NCI-H82 (cell line): ENCODE measurements at places on chromosomes 11 and 22.

DNA sequence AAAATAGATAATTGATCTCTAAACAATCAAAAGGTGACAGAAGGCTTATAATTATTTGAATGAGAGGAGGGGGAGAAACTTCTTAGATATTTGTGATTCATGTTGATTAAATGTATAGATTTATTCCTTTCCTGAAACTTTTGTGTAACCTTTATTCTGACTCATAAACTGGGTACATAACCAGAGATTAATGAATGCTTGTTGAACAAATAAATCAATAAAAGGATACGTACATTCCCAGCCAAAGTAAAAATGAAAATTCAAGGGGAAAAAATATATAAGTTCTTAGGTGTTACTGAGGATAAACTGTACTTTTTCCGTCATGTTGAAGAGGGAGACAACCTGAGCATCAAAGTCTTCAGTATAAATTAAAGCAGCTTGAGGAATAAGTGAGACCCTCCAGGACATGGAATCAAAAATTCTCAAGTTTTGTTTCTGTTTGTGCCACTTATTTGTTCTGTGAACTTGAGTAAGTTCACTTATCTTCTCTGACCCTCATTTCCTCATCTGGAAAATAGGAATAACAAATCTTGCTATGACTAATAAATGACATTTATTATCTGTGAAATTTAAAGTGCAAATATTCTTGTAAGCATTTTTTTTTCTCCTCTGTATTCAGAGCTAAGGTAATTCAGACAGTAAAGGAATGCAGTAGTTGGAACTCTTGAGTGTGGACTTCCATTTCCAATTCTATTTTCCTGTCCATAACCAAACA lies 195.4 kb downstream of the METTL15 start:
- no peak for DNase-seq

DNA sequence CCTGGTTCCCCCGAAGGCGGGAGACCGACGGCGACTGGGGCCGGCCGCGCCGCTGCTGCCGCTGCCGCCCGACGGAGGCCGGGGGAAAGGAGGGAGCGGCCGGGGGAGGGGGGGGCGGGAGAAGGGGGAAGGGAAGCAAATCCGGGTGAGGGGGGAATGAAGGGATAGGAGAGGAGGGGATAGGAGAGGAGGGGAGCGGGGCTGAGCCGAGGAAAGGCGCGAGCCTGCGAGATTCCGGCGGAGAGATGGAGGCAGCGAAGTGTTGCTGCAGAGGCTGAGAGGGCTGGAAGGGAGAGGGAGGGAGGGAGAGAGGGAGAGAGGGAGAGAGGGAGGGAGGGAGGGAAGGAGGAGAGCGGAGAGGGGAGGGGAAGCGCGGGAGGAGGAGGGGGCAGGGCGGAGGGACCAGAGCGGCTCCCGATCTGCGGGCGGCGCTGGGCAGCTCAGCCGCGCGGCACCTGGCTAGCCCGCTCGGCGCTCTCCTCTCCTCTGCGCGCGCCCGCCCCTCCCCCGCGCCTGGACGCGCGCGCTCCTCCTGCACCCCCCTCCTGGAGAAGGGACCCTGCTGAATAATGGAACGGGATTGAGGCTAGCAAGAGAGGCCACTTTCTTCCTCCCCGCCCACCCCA lies 52.3 kb downstream of the SLC22A12 start:
- DNase-seq: peak; percentile 91

GRCh38 chr11:45983471-45983845 lies 61.0 kb downstream of the LARGE2 start:
- DNase-seq: no peak

DNA sequence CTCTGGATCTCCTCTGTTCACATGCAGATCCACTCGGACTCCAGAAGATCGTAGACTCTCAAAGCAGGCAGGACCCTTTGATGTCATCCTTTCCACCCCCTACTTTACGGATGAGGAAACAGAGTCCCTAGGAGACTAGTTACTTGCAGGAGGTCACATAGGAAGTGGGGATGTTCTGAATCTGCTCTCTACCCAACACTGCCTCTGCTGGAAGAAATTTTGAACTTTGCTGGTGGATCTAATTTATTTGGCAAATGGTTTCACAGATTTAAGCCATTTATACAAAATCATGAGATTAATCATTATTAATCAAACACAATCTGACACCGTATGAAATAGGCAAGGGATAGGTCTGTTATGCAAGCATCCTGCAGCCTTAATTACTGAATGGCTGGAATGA lies 55.0 kb upstream of the USP47 start:
- peak; percentile 16 for DNase-seq

GRCh38 chr11:46894961-46895360 lies 23.4 kb downstream of the LRP4 start:
- DNase-seq: no peak

DNA sequence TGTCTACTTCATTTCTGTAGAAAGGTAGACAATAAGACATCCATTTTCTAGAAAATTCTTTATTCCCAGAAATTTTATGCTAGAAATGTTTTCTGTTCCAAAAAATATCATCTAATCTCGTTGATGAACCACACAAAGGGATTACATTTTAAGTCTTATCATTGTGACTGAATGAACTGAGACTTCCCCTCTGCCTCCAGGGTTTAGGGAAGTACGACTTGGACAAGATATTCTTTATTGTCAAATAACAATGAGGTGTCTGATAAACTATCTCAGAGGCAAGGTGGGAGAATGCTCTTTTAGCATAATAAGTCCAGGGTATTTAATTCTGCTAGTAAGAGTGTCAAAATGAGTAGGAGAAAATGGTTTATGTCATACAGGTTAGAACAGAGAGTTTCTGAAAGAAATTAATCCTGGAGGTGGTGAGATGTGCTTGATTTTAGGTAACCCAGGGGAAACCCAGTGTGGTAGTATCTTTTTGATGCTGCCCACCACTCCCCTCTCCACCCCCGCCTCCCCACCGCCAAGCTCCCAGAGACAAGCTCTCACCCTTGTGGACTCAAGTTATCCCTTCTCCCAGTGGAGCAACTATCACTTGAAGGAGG lies 100.6 kb downstream of the CD44 start:
- no peak for DNase-seq

DNA sequence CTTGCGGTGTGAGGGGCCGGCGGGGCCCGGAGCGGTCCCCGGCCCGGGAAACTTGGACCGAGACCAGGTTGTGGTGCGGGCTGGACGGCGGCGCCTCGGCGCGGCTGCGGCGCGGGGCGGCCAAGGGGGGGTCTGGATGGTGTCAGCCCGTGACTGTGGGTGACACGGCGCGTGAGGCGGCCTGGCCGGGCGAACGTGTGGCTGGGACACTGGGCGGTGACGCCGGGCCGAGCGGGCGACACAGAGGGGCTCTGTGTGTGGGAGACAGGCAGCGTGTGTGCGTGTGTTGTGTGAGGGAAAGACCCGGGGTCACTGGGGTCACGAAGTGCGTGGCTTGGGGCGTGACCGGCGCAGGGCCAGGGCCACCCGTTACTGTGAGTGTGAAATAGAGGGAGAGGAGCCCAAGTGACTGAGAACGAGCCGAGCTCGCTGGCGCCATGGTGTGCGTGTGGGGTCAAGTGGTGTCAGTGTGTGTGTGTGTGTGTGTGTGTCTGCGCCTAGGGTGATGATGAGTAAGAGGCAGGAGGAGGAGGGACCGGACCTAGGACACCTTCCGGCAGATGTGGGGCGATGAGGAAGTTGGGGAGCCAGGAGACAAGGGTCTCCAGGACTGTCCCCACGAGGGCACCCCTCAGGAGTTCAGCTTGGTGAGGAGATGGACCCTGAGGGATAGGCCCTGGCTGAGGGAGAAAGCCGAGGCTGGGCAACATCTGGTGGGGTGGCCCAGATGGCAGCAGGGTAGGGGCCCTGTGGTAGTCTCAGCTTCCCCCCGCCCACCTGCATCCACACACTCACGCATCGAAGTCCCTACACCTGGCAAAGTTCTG lies 817 bp downstream of the RELT start:
- peak; percentile 37 for DNase-seq

DNA sequence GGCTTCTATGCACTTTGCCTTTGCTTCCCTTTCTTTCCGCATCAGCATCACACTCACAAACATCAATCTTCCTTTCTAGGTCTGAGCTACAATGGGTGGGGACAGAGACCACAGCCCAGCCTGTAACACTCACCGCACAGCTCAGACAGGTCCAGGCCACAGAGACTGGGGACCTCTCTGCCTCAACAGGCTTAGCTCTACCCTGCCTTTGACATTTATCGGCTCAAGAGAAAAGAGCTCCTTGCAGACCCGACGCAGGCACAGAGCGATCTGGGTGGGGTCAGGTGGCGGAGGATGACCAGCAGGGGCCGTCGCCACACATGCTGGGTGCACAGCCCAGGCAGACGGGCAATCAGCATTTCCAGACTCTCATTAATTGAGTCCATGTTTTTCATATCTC lies 837.3 kb downstream of the TBC1D22A start:
- DNase-seq: no peak

- DNase-seq: no peak
Measured at GRCh38 chr11:35748644-35749043, 86.1 kb downstream of the TRIM44 start.

- DNase-seq: no peak
Measured at GRCh38 chr11:78898266-78898775, 323.7 kb upstream of the NARS2 start.

- no peak for DNase-seq
Measured at GRCh38 chr11:83865636-83866461, 579.7 kb upstream of the CCDC90B start.

DNA sequence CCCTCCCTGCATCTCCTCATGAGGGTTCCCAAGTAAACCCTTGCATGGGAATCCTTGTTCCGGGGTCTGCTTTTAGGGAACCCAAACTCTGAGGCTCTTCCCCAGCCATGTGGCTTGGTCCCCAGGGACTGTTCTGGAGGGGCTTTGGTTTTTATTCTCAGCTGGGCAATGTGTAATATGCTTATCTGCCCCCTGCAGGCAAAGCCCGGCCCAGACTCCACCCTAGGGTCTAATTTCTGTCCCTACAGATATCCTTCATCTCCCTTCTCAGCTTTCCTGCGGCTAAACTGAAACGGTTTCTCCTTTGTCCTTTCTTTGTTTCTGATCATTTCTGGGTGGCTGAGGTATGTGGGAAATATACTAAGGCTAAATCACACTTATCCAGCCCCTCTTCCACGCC lies 37.1 kb downstream of the TST start:
- DNase-seq: peak; percentile 70

- no peak for DNase-seq
Measured at GRCh38 chr11:68113986-68114385, 7.2 kb downstream of the CHKA start.

DNA sequence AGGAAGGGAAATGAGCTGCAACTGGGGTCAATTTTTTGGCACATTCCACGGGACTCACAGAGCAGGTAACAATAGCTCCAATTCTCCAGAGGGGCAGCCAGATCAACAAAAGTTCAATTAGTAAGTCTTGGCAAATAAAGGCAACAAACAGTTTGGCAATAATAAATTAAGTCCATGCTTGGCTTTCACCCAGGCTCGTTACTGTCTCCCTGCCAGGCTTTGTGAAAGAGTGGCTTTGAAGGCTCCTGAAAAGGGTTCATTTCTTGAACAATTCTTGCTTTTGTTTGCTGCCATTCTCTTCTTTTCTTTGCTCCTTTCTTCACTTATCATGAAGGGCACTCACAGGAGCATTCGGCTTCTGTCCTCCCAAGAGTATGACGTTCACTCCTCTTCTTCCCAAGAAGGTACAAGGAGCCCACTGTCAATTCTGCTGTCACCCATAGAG lies 123.3 kb downstream of the APIP start:
- DNase-seq: no peak

DNA sequence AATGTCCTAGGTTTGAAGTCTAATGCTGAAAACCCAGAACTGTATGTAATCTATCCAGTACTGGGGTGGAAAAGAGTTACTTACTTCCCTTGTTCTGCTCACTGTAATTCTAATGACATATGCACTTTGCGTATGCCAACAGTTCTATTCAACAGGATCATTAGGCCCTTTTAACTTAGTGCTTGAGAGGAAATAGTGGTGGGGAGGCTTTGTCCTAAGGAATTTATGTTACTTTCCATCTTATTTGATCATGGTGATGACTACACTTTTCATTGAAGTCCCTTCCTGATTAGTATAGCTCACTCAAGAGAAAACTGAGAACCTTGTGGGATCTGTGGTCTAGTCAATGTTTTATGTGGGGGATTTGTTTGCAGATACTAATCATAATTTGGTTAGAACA lies 348.2 kb downstream of the GUCY1A2 start:
- DNase-seq: no peak

DNA sequence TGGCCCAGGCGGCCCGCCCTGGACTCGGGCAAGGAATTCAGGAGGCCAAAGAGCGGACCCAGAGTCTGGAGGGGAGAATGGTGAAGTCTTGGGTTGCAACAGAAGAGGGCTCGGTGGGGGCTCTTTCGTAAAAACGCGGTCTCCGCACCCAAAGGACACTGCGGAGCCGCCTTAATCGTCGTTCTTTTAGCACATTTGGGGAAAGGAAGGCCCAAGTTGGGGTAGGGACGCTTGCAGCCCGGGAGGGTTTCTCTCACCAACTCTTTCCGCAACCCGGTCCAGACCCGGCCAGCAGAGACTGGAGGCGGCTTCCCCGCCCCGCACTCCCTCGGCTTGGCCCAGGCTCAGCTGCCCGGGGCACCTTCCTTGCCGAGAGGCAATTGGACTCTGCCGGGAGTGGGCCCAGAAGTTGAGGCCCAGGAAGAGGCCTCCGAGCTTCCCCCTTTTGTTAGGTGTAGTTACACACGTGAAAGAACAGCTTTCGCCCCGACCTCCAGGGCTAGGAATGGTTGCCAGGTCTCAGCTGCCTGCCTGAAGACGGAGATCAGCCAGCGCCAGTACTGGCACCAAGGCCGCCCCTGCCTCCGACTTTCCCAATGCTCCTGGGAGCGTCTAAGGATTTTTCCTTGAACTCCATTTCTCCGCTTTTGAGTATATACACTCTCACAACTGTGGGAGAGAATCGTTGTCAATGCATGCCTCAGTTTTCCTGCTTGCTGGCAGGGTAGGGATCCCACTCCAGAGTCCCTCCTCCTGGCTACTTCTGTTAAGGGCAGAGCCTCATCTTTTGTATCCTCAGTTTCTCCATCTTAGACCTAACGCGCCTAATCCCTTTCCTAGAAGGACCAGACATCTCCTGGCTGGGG lies 3.7 kb downstream of the ALX4 start:
- DNase-seq: no peak

GRCh38 chr11:113721462-113722066 lies 15.5 kb upstream of the TMPRSS5 start:
- DNase-seq: no peak

DNA sequence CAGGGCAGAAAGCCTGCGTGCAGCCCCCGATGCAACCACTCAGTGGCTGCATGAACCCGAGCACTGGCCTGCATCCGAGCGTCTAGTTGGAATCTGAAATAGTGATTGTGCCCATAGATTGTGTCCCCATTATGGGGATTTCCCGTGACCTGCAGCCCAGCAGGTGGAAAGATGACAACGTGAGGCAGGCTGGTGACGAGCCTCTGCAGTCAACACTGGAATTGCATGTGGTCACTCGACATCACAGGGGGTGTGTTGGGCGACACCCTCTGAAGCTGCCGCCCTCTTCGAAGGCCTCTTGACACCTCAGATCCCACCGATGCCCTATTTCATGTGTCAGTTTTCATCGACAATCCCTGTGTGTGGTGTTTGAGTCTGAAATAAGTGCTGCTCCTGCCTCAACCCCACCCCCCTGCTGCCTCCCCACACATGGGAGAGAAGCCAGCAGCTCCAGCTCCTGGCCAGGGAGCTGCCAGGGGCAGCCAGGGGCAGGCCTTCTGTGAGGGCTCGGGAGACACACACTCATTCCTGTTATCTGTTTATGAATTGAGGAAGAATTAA lies 172.0 kb upstream of the B3GAT1 start:
- no peak for DNase-seq
